AG08396 (cell line): ENCODE measurements at places on chromosomes 12 and 14.

DNA sequence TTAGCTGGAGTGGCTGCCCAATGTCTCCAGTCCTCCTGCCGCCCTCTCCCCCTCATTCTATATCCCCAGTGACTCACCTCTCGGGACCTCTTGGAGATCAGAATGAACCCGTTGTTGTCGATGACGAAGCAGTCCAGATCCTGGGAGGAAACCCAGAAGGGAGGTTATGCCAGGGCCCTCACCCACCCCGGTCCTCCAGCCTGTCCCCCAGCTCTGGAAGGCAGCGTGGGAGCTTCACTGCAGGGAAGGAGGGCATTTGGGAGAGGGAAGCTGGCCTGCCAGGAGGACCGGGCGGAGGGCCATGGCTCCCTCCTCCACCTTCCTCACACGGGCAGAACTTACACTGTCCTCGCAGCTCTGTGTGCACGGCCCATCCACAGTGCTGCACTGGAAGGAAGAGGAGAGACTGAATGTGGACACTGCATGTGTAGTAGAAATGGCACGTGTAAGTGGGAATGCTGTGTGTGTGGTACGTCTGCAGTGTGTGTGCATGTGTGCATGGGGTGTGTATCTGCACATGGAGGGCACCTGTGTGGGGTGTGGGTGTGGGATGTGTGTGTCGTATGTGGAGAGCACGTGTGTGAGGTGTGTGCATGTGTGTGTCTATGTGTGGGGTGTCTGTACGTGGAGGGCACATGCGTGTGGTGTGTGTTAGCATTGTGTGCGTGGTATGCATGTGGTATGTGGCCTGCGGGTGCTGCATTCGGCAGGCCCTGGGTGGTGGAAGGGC lies 10.0 kb upstream of the LRTM2 start:
- DNase-seq, result no peak

DNA sequence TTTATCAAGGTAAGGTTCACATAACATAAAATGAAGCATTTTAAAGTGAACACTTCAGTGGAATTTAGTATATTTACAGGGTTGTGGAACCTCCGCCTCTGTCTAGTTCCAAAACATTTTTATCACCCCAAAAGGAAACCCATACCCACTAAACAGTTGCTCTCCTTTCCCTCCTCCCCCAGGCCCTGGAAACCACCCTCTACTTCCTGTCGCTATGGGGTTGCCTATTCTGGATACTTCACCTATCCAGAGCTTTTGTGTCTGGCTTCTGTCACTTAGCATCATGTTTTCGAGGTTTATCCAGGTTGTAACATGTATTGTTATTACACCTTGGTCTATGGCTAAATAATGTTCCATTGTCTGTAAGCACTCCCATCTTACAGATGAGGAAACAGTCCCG lies 27.7 kb upstream of the ZFP36L1 start:
- DNase-seq, result no peak

GRCh38 chr12:57162553-57163125 lies 15.2 kb upstream of the LRP1-AS start:
- DNase-seq, result no peak

DNA sequence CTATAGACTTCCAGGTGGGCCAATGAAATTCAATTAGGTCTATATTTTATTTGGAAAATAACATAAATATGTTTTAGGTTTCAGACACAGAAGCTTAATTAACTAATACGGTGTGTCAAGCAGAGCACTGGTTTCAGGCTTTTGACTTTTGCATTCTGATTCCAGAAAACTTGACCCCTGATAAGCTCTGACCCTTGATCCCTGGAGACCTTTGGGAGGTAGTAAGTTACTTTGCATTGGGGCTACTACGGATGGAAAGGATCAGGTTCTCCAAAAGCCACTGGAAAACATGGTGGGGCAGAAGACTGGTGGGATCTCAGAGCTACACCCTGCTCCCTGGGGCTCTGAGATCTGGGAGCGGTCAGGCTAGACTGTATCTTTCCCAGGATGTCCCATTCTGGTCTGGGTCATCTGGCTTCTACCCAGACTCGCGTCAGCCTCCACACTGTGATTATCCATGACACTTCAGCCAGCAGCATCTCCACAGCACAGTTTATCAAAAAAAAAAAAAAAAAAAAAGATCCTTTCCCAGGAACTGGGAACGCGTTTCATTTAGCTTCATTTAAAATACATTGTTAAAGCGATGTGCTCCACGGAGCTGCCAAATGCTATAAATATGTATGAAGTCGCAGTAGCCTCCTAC lies 17.8 kb upstream of the EMP1 start:
- no peak for DNase-seq

- no peak for DNase-seq
These were observed 21.7 kb downstream of the ZDHHC22 start for GRCh38 chr14:77119851-77120250.

DNA sequence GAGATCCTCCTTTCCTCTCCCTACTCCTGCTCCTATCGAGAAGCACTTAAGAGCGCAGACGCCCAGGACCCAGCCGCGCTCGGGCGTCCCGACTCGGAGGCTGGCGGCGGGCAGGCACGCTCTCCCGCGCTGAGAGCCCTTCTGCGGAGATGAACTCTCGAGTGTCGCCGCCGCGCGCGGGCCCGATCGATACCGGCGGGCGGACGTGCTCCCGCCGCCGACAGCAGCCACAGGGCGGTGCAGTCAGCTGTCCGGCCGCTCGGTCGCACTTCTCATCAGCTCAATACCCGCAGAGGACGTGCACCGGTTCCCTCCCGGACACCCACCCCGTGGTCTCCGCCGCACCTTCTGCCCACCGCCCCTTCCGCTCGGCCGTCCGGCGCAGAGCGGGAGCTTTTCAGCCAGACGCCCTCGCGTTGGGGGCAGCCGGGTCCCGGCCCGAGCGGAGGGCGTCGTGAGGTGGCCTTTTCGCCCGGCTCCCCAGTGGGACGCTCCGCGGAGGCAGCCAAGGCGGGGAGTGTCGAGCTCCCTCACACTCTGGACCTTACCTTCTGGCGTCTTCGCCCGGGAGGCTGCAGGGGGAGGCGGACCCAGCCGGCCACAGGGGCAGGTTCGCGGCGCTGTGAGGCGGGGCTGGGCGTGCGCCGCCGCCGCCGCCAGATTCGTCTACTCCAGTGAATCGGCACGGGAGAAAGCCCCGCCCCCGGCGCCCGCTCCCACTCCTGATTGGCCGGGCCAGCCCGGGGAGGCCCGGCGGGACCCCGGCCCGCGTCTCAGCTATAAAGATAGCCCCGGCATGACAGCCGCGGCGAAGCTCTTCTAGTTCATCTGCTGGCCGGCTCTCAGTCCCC lies at the start of gene INSM2:
TSS of gene INSM2 (plus strand) at position 808 of the 851 bp plus-strand sequence. CDS start 89 bp downstream, outside the sequence.
- peak; percentile 78 for DNase-seq

DNA sequence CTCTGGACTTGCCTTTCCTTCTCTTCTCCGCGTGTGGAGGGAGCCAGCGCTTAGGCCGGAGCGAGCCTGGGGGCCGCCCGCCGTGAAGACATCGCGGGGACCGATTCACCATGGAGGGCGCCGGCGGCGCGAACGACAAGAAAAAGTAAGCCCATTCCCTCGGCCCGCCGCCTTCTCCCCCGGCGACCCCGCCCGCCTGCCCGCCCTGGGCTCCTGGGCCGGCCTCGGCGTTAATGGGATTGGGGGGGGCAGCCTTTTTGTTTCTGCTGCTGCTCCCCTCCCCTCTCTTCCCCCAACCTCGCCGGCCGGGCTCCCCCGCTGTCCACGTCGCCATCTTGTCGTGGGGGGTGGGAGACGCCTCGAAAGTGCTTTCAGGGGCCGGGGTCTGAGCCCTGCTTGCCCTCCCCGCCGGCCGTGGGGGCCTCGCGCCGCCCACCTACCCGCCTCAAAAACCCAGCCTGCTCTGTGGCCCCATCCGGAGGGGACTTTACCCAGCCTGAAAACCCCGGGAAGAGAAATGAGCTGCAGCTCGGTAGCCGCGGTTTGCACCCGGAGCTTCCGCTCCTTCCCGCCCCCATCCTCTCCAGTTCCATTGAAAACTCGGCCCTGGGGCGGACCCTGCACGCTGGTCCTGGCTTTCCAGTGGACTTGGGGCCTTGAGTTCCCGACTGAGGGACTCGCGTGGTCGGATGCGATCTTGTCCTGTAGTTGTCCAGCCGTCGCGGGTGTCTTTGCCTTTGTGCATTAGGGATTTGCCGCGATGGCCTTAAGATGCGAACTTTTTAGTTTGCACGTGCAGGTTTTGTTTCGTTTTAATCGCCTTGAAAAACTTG lies 598 bp downstream of the HIF1A start:
- peak; percentile 34 for DNase-seq

DNA sequence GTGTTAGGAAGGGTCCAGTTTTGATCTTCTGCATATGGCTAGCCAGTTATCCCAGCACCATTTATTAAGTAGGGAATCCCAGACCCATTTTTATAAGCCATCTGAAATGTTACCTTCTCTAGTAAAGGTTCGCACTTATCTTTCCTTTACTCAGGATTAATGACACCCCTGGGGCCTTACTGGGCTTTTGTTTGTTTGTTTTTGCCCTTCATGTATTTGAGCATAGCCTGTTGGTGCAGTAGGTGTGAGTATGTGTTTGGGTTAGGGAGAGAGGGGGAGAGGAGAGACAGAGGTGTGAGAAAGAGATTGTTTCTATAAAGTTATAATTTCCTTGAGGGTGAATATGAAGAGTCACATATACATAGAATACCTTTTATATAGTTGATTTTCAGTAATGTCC lies 96.9 kb downstream of the AKAP6 start:
- DNase-seq, result no peak

DNA sequence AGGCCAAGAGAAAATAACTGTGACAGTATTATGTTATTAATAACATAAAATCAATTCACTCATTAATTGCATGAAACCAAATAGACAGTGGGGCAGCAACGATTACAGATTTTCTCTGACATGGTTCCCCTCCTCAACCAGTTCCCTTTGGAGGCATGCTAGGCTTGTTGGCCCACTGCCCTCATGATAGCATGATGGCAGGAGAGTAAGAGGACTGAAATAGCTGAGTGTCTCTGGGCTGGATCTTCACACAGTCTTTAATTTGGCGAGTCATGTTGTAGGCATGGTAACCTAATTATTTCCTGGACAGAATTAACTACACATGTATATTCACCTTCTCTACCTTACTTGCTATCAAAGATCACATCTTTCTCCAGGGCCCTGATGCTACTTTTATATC lies 266.2 kb upstream of the PELI2 start:
- DNase-seq, result no peak

- DNase-seq, result peak; percentile 42
These were observed 109.4 kb upstream of the HIF1A start for GRCh38 chr14:61585598-61586543.

DNA sequence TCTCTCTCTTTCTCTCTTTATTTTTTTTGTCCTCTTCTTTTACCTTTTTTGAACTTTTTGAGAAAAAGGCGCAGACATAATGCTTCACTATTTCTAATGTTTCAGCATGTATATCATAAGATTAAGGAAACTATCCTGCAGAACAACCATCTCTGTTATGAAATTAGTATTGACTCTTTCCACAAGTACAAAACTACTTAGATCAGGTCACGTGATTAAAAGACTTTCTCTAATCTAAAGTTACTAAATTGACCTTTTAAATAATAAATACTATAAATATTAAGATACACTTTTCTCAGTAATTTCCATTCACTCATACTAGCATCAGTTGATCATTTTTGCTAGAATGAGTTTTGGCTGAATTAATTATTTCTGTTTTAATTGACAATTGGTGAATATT lies 844.5 kb upstream of the LRFN5 start:
- no peak for DNase-seq

DNA sequence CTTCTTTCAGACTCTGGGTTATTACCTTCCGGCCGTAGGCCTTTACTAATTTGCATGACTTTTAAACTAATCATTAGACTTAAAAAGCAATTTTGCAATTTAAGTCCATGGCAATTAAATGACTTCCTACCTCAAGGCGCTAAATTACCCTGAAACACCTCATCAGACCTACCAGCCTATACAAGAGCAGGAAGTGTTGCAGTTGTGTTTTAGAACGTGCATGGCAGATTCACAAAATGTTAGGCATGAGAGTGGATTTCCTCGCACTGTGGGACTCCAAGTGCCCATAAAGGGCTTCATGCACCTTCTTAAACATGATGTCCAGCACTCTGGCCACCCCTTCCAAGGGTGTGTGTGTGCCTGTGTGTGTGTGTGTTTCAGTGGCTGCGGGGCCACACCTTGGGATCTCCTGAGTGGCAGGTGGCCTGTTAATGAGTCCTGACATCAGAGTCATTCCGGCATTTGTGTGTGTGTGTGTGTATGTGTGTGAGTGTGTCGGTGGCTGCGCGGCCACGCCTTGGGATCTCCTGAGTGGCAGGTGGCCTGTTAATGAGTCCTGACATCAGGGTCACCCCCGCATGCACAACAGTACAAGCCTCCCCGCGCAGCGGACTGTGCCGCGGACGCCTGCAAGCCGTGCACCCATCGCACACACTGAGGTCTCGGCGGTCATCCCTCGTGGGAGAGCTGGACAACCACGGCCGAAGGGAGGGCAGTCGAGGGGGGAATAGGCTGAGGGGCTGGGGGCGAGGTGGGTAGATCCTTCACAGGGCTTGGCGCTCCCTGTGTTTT lies 900 bp downstream of the C2CD5 start:
- peak; percentile 27 for DNase-seq

GRCh38 chr12:19518209-19518608 lies 78.9 kb downstream of the AEBP2 start:
- DNase-seq, result no peak

DNA sequence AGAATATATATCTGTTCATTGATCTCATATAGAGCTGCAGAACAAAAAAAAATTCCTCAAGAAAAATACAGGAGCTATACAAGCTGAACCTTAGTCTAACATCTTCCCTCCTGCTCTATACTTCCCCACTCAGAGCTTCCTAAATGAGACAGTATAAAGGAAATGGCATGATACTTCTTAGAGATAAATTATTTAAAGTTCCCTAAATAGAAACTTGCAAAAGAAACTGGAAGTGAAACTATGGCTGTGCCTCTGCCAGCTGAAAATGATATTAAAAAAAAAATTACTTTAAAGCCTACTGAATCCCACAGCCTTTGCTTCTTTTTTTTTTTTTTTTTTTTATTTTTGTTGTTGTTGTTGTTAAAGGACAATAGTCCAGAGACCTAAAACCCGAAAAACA lies 11.6 kb upstream of the NEK9 start:
- DNase-seq, result no peak

- peak; percentile 26 for DNase-seq
These were observed 822 bp upstream of the SOX5 start for GRCh38 chr12:23950210-23950774.

DNA sequence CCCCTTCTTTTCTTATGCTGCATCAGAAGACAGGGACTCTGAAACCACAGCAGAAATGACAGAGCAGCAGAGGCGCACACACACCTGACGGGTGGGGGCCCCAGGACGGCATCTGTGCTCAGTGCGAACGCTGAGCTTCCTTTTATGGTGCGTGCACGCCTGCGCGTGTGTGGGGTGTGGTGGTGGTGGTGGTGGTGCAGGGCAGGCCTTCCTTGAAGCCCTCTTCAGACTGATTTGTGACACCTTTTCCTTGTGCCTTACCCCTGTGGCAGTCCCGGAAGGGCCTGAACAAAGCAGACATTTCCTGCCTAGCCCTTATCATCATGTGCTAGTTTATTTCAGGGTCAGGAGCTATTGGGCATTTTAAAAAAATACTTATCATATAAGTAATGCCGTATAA lies 75.7 kb downstream of the TSPAN9 start:
- no peak for DNase-seq

- DNase-seq, result no peak
These were observed 106.7 kb upstream of the DAAM1 start for GRCh38 chr14:59081720-59082119.

- DNase-seq, result no peak
These were observed 1.9 kb downstream of the IFNG-AS1 start for GRCh38 chr12:67991158-67991557.

GRCh38 chr12:121184425-121184824 lies 25.5 kb upstream of the P2RX4 start:
- no peak for DNase-seq
